ENCODE measurements at places on chromosomes 3 and 15. TPM values are rescaled to one million over a fixed set of nuclear protein-coding genes. Genes with fewer than 3 reads are reported as not detected.
A peak's percentile ranks its signal among the peaks of the same experiment; 100 is the strongest.

- no peak for DNase-seq
Observed at GRCh38 chr15:65096481-65097385, 18.3 kb downstream of the UBAP1L start.

- DNase-seq = no peak
Observed at GRCh38 chr3:180570238-180570637, 31.7 kb upstream of the TTC14 start.

DNA sequence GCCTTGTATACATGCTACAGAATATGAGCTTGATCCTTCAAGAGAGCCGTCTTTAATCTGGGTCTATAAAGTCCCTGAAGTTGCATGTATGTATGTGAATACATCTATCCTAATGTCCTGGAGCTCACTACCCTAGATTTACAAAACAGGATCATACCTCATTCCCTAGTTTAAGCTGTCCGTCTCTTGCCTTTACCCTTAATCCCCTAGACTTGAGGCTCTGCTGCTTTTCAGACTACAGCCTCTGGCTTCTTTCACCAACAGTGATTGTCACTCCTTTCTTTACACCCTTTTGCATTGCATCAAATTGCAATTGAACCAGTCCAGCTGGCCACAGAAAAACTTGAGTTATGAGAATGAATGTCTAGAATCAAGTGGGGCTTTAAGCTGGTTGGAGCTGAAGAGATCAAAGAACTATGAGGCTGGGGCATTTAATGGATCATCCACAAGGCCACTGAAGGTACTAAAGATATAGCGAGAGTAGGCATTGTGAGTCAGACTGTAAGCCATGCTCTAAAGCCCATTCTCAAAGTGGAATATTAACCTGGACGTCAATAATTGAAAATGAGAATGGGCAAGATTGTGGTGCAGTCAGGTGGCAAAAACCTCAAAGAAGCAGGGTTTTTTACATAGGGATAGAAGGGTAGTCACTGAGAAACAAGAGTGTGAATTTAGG is 12.3 kb upstream of the PLD1 start:
- DNase-seq = no peak

PLCB2 gene
- 1.7 TPM for total RNA-seq

DNA sequence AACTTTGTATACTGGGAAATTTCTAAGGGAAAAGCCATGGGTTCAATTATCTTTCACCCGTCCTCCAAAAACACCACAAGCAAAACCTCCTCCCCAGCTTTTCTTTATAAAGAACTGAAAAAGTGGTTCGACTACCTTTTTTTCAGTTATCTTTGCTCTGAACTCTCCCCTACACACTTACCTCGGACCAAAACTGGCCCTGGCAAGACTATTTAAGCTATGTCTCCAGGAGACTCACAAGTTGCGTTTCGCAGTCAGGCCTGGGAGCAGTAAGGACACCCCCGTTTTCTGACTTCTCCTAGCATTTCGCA is 645 bp downstream of the COPS2 start:
- no peak for DNase-seq

CACNA2D2 gene
- total RNA-seq = 0.56 TPM

- DNase-seq = no peak
Observed at GRCh38 chr15:86865920-86866319, 786.2 kb downstream of the AGBL1 start.

DNA sequence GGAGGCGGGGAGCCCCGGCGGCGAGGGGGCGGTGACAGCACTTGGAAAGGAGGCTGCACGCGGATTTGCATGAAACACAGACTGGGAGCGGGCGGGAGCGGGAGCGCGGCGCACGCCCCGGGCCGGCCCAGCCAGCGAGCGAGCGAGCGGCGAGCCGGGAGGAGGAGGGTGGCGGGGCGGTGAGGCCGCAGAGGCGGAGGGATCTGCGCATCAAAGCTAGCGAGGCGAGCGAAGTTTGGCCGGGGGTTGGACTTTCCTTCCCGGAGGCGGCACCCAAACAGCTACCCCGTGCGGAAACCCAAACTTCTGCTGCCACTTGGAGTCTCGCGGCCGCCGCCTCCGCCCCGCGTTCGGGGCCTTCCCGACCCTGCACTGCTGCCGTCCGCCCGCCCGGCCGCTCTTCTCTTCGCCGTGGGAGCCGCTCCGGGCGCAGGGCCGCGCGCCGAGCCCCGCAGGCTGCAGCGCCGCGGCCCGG is at the start of gene SMAD3:
Gene SMAD3, plus strand, starts transcription at position 72 of the 475 bp plus-strand sequence. CDS start 553 bp downstream, outside the sequence.
- DNase-seq = peak; percentile 96

GRCh38 chr3:128269006-128269775 is 115.9 kb downstream of the EEFSEC start:
- DNase-seq = no peak

- no peak for DNase-seq
Observed at GRCh38 chr15:78808550-78808949, 2.7 kb downstream of the ADAMTS7 start.

DNA sequence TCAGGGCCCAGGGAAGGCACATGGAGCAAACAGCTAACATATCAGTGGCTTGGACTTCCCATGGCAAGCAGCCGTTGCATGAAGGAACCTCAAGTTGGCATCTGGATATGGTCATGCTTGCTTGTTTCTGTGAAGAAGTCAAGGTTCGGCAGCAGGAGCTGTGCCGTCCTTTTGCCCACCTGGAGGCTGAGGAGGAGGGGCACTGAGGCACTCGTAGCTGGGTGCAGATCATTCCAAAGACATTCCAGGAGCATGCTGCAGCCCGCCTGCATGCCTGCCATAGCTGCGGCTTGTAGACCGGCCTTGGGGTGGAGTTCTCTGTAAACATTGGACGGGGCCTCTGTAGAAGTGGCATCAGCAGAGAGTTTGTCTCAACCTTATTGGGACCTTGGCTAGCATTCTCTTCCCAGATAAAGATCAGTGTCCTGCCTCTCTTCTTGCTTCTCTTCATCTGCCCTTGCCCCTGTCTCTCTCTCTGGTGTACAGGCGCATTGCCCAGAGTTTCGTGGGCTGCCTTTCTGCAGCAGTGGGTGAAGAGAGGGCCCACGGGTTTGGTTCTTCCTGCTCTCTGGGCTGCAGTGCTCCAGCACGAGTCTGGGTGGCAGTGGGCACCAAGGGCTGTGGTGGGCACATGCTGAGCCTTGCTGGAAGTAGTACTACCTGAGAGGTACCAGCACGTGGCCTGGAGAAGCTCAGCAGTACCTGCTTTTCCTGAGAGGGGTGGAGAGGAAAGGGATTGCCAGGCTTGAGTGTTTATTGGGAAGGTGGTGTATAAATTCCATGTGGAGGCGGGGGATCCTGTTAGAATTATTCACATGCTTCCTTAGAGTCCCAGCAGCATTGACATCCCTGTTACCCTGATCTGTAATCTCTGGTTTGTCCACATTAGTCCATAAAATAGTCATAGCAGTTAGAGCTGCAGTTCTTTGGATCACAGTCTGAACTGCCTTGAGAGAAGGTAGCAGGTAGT is 49.4 kb downstream of the CHCHD6 start:
- no peak for DNase-seq

GCNT3 gene
- total RNA-seq = not detected

SMARCC1 gene
- 54.3 TPM for total RNA-seq

DNA sequence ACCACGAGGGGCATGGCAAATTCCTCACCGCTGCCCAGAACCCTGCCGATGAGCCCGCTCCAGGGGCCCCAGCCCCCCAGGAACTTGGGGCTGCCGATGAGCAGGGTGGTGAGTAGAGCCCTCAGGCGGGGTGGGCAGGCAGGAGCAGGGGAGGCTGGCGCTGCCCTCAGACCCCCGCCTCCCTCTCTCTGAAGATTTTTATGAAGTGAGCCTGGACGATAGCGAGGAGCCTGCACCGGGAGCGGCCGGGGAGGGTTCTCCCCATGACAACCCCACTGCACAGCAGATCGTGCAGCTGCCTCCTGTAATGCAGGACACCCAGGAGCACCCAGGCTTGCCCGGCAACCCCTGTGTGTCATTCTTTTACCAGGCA is 56.7 kb upstream of the UBE2Q2 start:
- DNase-seq = no peak

DNA sequence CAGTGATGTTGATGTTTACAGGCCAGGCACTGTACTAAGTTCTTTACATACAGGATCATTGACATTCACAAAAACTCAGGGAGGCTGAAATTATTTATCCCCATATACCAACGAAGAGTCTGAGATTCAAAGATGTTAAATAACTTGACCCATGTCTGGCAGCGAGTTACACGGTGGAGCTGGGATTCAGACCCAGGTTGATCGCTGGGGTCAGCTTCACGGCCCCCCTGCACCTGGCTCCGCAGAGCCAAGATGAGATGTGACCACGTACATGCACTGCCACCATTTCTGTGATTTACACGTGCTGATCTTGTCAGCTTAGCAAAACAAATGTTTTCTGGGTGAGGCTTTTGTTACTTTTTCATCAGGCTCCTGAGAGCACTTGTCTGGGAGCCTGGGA is 109.8 kb downstream of the EEFSEC start:
- DNase-seq = no peak

GRCh38 chr15:55267401-55268175 is 22.0 kb downstream of the RAB27A start:
- peak; percentile 31 for DNase-seq

RBMS3 gene
- 23.5 TPM for total RNA-seq

DNA sequence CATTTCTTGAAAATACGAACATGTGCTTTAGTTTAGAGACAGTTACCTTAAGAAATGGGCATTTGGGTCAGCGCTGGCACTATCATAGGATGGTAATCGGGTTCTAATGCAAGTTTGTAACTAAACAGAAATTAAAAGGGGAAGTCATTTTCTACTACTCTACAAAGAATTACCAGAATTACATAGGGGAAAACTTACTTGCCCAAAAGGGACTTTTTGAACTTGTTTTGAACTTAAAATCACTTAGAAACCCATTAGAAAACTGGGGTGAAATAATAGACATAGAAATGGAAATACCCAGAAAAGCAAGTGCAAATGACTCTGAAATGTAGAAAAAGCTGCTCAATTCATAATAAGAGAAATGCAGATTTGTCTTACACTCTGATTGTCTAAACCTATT is 44.9 kb downstream of the SPATA16 start:
- no peak for DNase-seq

GRCh38 chr3:71060536-71060935 is 523.0 kb downstream of the FOXP1 start:
- DNase-seq = no peak

DNA sequence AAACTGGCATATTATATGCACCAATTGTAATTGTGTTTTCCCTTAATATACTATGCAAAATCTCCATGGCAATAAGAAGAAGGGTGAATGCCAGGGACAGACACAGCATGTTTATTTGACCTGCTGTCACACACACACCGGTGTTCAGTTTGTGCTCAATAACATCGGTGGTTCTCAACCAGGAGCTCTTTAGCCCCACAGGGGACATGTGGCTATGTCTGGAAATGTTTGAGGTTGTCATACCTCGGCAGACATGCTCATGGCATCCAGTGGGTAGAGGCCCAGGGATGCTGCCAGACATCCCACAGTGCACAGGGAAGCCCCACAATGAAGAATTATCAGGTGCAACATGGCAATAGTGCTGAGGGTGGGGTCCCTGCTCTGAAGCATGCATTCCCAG is 38.2 kb downstream of the GLB1 start:
- DNase-seq = no peak

NDN gene
- 10.5 TPM for total RNA-seq

GRCh38 chr3:186207515-186207914 is 98.6 kb upstream of the ETV5 start:
- no peak for DNase-seq

DNA sequence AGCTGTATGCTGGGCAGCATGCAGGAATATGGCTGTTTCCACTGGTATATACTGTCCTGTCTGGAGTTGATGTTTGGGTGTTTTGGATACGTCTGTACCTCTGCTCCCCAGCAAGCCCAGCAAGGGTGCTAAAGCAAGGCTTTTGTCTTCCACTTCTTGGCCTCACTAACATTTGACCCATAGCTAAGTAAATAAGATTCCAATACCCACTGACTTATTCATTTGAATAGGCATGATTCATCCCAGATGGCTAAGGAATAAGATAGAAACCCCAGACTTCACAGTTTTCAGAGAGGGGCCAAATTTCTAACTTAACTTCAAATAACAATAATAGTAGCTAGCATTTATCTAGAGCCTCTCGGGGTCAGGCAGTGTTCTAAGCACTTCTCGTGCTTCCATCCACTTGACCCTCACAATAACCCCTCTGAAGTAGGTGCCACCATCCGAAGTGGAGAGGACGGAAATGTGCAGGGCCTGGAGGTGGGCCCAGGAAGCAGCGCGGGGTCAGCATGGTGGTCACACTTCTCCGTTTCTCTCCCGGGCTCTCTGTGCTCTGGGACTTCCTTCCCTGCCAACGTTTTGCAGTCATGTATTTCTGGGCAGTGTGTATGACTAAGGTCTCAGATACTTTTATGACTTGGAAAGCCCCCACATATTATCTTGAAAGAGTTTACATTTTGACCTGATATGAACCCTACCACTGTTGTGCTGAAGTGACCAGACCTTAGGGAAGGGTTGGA is 39.3 kb downstream of the LRRK1 start:
- DNase-seq = no peak

DNA sequence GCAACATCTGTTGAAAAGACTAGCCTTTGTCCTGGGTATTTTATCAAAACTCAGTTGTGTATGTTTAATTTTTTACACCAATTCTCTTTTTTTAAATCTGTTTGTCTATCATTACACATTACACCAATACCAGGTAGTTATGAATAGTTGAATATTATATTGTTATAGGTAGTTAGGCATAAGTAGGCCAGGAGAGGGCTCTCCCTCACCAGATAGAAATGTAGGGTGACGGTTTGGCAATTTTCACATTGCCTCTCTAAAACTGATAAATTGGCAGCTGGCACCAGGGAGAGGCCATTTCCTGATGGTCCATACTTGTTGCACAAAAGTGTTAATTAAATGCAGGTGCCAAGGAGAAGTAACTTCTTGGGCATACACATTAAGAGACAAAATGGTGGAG is 483.1 kb upstream of the EPHA6 start:
- DNase-seq = no peak

- DNase-seq = no peak
Observed at GRCh38 chr3:123188058-123188457, 13.7 kb upstream of the SEC22A start.

STRA6 gene
- not detected for total RNA-seq

CLSTN2 gene
- total RNA-seq = 1.5 TPM

- no peak for DNase-seq
Observed at GRCh38 chr15:77012868-77013267, 17.9 kb downstream of the PSTPIP1 start.

DNA sequence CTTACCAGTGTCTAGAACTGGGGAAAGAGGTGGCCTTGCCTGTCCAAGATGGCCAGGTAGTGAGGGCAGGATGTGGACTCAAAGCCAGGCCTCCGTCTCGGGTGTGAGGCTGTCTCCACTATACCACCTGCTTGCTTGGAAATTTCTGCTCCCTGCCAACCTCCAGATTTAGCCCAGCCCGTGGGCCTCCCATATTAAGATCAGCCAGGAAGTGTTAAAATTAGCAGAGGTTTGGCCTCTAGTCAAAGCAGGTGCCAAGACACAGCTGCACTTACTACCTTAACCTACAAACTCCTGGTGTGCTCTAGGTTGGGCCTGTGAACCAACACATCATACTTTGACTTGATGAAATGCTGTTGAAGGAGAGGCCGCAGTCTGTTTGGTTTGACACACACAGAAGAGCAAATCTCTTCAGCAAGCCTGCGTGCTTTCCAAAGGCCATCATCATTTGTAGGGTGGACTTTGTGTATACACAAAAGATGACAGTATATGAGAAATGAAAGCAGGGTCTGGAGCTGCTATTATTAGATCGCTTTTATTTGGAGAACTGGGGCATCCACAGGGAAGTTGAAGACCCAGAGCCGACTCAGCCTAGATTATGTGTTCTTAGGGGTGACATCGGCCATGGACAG is 206.5 kb downstream of the XXYLT1 start:
- peak; percentile 63 for DNase-seq

- no peak for DNase-seq
Observed at GRCh38 chr15:91412138-91412928, 312.3 kb downstream of the SV2B start.

ADAMTS7 gene
- 0.74 TPM for total RNA-seq

FGD5 gene
- 6.4 TPM for total RNA-seq

All from psoas muscle (tissue), 8 donors.